ENCODE measurements at places on chromosomes 2 and 18.
A peak's percentile ranks its signal among the peaks of the same experiment; 100 is the strongest.

DNA sequence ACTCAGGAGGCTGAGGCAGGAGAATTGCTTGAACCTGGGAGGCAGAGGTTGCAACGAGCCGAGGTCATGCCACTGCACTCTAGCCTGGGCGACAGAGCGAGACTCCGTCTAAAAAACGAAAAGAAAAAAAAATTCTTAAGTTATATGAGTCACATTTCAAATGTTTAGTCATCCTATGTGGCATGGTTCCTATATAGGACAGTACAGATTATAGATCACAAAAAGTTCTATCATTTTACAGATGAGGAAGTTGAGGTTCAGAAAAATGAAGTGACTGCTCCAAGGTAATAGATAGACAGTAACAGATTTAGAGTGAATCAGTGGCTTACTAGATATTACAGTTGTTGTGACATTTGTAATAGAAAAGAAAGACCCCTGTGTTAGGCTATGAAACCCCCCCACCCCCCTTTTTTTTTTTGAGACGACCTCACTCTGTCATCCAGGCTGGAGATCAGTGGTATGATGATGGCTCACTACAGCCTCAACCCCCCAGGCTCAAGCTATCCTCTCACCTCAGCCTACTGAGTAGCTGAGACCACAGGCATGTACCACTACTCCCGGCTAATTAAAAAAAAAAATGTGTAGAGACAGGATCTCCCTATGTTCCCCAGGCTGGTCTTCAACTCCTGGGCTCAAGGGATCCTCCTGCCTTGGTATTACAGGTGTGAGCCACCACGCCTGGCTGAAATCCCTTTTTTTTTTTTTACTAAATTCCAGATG, 22.7 kb downstream of the PTPN4 start:
- DNase-seq = no peak

- peak; percentile 67 for DNase-seq
Measured at GRCh38 chr2:24721470-24721869, 71.7 kb downstream of the PTRHD1 start.

DNA sequence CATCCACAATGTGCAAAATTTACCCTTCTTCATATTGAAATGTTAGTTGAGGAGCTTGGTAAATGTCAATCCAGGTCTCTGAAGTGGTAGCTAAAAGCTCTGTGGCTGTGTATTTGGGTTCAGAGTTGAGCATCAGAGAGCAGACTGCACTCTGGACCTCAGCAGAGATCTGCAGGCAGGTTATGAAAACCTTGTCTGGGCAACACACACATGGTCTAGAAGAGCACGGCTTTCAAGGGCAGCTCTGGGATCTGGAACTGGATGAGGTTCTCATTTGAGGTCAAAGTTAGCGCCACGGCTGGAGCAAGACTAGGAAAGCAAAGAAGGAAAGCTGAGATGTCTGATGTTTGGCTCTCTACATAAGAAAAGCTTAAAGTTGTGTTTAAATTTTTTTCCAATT, 243.0 kb downstream of the SH3BP4 start:
- DNase-seq = no peak

GRCh38 chr2:178163395-178163794, 30.9 kb upstream of the OSBPL6 start:
- DNase-seq = no peak

DNA sequence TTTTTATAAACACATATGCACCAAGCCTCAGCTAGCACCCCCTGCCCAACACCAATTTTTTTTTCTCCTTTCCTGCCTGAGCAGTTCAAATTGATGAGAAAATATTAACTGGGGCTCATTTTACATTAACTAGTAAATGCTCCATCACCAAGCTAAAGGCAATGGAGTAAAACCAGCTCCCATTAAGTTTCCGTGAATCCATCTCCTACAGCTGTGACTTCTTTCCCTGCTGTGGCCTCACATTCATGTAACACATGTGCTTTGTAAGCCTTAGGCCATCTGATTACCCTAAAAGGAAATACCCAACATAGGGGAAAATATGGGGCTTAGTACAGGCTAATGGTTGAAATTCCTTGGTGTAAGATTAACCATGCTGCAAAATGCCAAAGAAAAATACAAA, 60.8 kb downstream of the DNER start:
- no peak for DNase-seq

DNA sequence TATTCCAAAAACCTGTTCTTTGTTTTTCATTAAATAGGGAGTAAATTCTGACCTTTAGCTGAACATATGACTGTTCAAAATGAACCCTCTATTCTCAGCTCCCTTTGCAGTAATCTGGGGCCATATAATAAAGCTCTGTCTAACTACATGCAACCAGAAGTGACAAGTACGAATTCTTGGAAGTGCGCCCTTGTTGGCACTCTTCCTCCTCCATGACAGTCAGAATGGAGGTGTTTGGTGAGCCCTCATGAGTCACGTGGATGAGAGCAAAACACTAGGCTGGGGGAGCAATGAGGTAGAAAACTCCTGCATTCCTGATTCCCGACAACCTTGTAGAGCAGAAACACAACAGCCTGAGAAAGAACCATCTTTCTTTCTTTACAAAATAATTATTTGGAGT, 552.9 kb downstream of the FBXO15 start:
- DNase-seq = peak; percentile 19

- DNase-seq = no peak
Measured at GRCh38 chr2:25548601-25549000, 124.8 kb downstream of the DTNB start.

- DNase-seq = no peak
Measured at GRCh38 chr2:16626497-16626896, 39.1 kb downstream of the CYRIA start.

- DNase-seq = no peak
Measured at GRCh38 chr2:161265874-161266273, 42.4 kb upstream of the PSMD14 start.

DNA sequence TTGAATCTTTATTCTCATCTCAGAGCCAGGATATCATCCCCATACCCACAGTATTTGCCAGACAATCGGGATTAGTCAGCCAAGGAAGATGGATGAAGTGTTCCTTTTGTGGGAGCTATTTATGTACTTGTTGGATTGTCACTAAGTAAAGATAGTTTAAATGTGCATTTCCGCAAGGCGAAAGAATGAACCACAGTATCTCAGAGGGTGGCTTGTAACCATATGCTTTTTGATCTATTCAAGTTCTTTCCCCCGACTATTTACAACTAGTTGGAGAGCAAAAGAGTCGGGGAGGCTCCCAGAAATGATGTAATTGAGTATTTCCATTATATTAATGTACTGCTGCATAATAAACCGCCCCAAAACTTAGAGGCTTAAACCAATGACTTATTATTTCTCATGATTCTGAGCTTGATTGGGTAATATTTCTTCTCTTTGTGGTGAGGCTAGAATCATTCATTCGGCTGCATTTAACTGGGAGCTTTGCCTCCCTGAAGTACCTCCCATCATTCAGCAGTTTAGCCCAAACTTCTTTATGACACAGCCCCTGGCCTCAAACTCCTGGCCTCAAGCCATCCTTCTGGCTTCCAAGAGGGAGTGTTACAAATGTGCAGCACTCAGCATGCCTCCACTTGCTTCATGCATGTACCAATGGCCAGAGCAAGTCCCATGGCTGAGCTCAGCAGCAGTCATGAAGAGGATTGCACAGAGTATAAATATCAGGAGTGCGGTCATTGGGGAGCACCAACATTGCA, 423.7 kb downstream of the METTL4 start:
- DNase-seq = peak; percentile 29

GRCh38 chr18:76604935-76605240, 109.8 kb upstream of the ZNF516 start:
- DNase-seq = no peak

- no peak for DNase-seq
Measured at GRCh38 chr2:40406485-40407289, 45.2 kb downstream of the SLC8A1 start.

GRCh38 chr18:34801774-34802173, 91.7 kb downstream of the DTNA start:
- no peak for DNase-seq

- DNase-seq = no peak
Measured at GRCh38 chr2:226673314-226673723, 126.3 kb downstream of the IRS1 start.

GRCh38 chr18:14104906-14105748, 27.1 kb downstream of the ZNF519 start:
- DNase-seq = no peak

DNA sequence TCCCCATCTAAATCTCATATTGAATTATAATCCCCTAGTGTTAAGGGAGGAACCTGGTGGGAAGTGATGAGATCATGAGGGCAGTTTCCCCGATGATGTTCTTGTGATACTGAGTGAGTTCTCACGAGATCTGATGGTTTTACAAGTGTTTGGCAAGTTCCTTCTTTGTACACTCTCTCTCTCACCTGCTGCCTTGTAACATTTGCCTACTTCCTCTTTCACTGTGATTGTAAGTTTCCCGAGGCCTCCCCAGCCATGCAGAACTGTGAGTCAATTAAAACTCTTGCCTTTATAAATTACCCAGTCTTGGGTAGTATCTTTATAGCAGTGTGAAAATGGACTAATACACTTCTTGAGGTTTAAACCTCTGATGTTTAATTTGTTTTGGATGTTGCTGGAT, 177.5 kb downstream of the CD8B2 start:
- DNase-seq = no peak

- DNase-seq = peak; percentile 73
Measured at GRCh38 chr2:17540093-17540812, at the start of gene VSNL1. VSNL1 (plus strand) TSS chr2:17540696; CDS start chr2:17592075, 51,379 bp downstream.

GRCh38 chr18:73615506-73615905, 532.1 kb downstream of the FBXO15 start:
- DNase-seq = no peak

DNA sequence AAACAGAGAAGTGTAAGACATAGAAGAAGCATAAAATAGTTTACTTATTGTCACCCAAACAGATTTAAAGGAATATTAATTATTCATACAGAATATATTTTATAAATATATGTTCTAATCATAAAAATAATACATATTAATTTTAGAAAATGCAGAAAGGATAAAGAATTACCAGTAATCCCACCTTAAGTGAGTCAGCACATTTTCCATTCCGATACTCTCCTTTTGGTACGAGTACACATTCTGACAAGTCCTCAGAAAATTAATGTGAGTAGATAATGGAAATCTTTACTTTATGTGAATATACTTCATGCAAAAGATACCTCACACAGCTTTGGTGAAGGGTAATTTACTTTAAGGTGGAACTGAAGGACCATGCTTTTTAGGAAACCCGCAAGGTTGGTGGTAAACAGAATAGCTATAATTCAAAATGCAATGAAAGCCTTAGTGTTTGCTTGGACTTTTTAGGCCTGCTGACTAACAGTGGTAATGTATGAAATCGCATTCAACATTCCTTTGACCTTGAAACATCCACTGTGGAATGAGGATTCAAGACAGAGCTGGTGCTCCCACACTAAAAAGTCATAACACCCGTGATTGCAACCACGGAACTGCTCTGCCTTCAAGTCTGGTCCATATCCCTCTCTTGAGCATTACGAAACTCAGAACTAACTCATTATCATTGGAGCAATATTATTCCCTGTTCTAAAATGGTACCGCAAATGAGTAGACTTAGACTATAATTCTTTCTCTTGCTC, 28.1 kb upstream of the HTR2B start:
- DNase-seq = no peak

DNA sequence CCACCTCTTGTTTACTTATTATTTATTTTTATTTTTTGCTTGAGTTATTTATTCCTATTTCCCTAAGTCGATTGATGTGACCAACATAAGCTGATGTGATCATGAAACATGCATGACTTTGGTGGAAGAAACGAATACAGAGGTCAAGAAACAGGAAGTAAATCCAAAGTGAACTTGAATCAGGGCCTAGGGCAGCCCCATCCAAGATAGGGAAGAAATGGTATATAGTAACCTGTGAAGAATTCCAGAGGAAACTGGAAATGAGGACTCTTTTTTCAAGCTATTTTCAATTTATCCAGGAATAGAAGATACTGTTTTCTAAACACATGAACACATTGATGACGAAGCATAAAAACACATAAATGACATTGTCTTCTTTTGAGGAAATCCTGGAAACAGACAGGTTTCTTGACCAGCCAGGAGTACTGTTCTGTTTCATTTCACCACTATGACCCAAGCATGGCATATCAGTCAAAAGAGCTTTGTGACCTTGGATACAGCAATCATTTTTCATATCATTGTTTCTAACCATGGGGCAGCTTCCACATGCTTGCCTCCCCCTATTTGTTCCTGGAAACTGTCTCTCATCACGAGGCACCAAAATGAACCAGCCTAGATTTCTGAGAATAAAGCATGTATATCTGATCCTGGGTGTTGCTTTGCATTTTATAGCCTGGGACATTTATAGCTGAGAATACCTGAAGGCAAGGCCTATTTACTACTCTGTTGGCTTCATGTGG, 9.1 kb upstream of the LCLAT1 start:
- no peak for DNase-seq

GRCh38 chr2:226325526-226325925, 474.1 kb downstream of the IRS1 start:
- no peak for DNase-seq

GRCh38 chr18:49846361-49846662, 33.0 kb upstream of the ACAA2 start:
- no peak for DNase-seq

GRCh38 chr2:101823859-101824258, 126.4 kb downstream of the MAP4K4 start:
- no peak for DNase-seq

DNA sequence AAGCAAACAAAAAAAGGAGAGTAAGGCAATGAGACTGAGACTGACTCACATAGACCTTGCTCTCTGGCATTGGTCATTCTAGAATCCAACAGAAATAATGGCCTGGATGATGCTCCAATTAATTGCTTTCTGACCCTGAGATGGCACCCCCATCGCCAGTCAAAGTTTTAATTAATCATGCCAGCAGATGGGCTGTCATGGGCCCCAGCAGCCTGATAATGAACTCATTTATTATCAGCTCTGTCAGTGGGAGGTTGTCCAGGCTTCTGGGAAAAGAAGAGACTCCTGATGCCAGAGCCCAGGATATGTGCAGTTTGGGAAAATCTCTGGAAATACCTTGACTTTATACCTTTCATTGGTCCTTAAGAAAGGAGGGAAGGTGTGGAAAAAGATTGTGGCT, 115.2 kb downstream of the XRCC5 start:
- DNase-seq = no peak

DNA sequence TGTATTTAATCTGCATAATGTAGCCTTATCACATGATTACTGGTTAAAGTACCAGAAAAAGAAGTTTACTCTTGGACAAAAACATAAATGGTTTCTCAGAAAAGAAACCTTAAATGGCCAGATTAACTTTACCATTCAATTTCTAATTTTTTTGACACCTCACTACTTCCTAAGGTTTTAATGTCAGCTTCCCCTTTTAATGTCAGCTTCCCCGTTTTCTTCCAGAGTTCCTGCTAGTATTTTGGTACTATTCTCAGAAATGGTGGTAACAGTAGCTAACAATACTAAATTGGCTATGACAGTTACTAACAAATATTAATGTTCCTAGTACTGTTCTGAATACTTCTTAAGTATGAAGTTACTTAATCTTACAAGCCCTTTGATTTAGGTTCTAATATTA, 22.4 kb upstream of the SLC8A1 start:
- no peak for DNase-seq

DNA sequence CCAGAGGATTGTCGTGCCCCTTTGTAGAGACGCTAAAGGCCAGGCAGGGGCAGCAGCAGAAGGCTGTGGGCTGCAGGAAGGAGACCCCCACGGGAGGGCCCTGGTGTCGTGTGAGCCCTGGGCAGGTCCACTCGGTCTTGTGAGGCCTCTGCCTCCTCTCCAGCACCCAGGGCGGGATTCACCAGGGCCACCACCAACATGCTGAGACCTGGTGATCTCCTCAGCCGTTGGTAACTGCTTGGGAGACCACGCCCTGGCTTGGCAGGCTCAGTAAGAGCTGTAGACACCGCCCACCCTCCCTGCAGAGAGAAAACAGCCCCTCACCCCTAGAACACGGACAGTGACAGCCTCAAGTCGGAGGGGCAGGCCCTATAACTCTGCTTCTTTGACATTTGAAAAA, 21.1 kb downstream of the MBP start:
- no peak for DNase-seq
